Bronchus fibroblast of lung (primary cell): ENCODE measurements at places on chromosomes 1 and 21. TPM values are rescaled to one million over a fixed set of nuclear protein-coding genes. Genes with fewer than 3 reads are reported as not detected.

Gene CITED4
- 3.0 and 3.5 TPM in 2 replicates for total RNA-seq

Gene RPE65
- total RNA-seq = not detected in 2 replicates

Gene RAP1GAP
- total RNA-seq = not detected in 2 replicates

Gene FAM167B
- 0.30 and 0.50 TPM in 2 replicates for total RNA-seq

Gene LRRC38
- not detected in 2 replicates for total RNA-seq

Gene DDR2
- total RNA-seq = 80.9 and 83.7 TPM in 2 replicates

Gene EXTL1
- total RNA-seq = 0.30 and 0.34 TPM in 2 replicates

Gene THAP3
- 28.2 and 31.6 TPM in 2 replicates for total RNA-seq

Gene OR2T11
- not detected in 2 replicates for total RNA-seq

Gene DMRTA2
- total RNA-seq = not detected in 2 replicates

Gene CSMD2
- total RNA-seq = under 0.01 TPM in 2 replicates

Gene FNBP1L
- 8.0 and 10.4 TPM in 2 replicates for total RNA-seq
